Immature natural killer cell (primary cell): ENCODE measurements at places on chromosomes 2 and 18.

DNA sequence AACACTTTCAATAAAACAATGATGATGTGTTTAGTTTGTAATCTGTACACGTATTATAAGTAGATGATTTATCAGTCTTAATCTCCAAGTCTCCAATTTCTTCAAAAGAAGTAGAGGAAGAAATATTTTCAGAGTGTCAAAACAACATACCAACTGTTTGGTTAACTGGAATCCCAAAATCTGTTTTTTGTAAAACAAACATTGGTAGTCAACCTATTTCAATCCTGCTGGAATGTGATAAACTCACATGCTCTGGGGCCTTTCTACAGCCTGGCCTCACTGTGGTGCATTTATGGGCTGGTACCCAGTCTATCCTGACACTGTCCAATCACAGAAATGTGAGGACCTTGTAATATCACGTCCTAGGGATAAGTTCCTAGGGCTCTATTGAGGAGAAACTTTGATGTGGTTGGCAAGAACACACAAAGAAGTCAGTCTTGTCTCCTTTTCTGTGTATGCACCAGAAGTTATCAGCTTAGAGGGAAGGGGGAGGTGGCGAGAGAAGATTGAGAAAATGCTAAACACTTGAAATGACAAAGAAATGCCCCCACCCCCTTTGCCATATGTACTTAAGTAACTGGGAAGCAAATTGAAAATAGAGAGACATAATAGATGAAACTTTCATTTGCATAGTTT, 47.2 kb downstream of the PRKRA start:
- DNase-seq, result no peak

DNA sequence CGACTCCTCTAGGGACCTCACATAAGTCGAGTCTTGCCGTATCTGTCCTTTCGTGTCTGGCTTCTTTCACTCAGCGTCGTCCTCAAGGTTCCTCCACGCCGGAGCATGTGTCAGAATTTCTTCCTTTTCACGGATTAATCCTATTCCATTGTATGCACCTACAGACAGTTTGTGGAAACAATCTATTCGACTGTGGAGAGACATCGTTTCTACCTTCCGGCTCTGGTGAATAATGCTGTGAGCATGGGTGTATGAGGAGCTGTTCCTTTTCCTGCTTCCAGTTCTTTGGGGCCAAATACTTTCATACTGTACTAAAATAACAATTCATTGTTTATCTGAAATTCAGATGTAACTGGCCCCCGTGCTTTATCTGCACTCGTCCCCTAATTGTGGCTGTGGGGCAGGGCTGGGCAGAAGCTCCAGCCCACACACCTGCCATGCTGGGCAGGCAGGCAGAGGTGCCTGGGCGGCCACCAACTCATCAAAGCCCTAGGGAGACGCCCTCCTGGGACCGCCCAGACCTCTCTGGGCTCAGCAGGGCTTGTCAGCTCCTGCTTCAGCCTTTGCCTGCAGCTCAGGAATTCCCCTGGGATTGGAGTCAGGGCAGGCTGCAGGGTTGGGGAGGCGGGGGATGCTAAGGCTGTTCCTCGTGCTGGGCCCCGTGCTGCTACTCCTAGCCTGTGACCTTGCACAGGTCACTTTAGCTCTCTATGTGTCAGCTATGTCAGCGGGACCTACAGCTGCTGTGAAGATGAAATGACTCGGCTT, 14.5 kb downstream of the GPC1 start:
- DNase-seq, result no peak

- peak; percentile 2 for DNase-seq
Observed at GRCh38 chr2:170878505-170878904, 50.5 kb upstream of the GORASP2 start.

- no peak for DNase-seq
Observed at GRCh38 chr2:128726236-128726635, 407.6 kb upstream of the HS6ST1 start.

DNA sequence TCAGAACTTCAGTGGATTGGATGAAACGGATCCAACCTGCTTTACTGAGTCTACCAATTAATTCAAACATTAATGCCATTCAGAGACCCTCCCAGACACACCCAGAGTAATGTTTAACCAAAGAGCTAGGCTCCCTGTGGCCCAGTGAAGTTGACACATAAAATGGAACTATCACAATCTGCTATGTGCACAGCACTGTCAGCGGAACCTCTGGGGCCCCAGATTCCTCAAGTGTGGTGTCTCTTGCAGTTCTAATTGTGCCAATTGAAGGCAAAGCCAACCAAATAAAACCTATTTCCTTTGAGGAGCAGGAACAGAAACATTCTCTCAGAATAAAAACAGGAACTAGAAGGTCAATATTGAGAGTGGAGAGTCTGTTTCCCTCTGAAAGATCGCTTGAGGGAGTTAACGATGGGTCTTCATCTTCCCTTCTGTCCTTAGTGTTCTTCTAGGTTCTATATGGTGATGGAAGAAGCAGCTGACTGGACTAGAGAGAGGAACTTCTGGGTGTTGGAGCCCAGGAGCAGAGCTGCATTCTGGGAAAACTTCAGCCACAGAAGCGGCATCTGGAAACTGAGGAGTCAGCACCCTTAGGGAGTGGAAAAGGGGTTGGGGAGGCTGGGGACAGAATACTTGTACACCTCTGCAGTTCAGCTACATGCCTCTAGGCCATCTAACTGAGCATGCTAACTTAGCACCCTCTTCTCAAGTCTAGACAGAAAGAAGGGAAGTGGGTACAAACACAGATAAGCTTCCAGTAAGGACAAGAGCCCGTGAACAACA, 174.4 kb upstream of the FBXO11 start:
- no peak for DNase-seq

GRCh38 chr2:142594935-142595334, 282.5 kb upstream of the KYNU start:
- DNase-seq, result no peak

DNA sequence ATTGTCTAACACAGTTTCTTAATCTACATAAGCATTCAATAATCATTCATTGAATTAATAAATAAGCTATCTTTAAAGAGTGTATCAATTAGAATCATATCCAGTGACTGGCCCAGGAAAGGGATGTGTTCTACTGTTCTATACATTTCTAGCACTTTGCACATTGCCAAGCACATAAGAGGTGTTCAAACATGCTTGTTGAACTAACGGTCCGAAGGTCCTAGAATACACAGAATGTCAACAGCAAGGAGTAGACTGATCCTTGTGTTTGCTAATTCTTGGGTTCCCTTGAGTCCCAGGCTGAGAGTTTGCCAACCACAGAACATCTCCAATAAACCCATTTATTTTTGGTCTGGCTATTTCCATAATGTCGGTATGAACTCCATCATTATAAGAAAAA, 331.7 kb upstream of the DCC start:
- DNase-seq, result no peak

- DNase-seq, result no peak
Observed at GRCh38 chr2:164868563-164869419, 27.2 kb upstream of the COBLL1 start.

GRCh38 chr2:241730671-241731293, 3.6 kb upstream of the D2HGDH start:
- no peak for DNase-seq

GRCh38 chr2:49702740-49703139, 548.4 kb upstream of the FSHR start:
- no peak for DNase-seq

GRCh38 chr2:207144173-207144785, 21.5 kb downstream of the KLF7 start:
- DNase-seq, result no peak

GRCh38 chr2:45361666-45362065, 249.4 kb downstream of the SRBD1 start:
- DNase-seq, result no peak

DNA sequence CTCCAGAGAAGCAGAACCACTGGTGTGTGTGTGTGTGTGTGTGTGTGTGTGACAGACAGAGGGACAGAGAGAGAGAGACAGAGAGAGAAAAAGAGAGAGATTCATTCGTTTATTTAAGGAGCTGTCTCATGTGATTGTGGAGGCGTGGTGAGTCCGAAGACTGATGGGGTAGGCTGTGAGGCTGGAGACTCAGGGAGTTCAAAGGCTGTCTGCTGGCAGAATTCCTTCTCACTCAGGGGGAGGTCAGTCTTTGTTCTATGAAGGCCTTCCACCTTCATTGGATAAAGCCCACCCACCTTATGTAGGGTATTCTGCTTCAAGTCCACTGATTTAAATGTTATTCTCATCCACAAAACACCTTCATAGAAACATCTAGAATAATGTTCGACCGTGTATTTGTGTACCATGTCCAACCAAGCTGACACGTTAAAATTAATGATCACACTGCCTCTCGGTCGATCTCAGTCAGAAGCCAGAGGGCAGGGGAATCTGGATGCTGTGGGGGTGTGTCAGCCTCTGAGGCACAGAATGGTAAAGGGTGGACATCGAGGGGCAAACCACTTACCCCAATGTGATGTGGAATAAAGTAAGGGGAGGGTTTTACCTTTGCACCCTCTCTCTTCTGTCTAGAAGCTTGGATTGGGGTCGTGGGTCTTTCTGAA, 275.6 kb downstream of the SLC4A3 start:
- no peak for DNase-seq

GRCh38 chr2:102672107-102672776, 52.9 kb downstream of the SLC9A2 start:
- no peak for DNase-seq

- DNase-seq, result no peak
Observed at GRCh38 chr18:50654658-50655550, 95.0 kb downstream of the MAPK4 start.

DNA sequence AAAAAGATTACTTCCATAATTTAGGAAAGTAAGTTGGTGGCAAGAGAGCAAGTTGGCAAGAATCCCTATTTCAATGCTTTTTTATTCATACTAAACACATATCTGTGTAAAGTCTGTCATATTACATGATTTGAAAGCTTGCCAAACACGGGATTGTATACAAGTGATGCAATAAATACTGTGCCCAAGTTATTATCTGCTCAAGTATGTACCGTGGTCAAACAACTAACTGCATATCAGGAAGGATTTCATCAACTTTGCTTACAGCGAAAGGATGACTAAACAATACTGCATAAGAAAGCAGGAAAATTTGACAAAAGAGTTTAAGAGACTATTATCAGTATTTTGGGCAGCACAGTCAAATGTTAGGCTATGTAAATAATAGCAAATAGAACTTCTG, 69.6 kb upstream of the SCN1A start:
- no peak for DNase-seq

- no peak for DNase-seq
Observed at GRCh38 chr2:109264595-109265328, 135.8 kb downstream of the SH3RF3 start.

- no peak for DNase-seq
Observed at GRCh38 chr2:32752205-32752604, 124.4 kb downstream of the TTC27 start.

DNA sequence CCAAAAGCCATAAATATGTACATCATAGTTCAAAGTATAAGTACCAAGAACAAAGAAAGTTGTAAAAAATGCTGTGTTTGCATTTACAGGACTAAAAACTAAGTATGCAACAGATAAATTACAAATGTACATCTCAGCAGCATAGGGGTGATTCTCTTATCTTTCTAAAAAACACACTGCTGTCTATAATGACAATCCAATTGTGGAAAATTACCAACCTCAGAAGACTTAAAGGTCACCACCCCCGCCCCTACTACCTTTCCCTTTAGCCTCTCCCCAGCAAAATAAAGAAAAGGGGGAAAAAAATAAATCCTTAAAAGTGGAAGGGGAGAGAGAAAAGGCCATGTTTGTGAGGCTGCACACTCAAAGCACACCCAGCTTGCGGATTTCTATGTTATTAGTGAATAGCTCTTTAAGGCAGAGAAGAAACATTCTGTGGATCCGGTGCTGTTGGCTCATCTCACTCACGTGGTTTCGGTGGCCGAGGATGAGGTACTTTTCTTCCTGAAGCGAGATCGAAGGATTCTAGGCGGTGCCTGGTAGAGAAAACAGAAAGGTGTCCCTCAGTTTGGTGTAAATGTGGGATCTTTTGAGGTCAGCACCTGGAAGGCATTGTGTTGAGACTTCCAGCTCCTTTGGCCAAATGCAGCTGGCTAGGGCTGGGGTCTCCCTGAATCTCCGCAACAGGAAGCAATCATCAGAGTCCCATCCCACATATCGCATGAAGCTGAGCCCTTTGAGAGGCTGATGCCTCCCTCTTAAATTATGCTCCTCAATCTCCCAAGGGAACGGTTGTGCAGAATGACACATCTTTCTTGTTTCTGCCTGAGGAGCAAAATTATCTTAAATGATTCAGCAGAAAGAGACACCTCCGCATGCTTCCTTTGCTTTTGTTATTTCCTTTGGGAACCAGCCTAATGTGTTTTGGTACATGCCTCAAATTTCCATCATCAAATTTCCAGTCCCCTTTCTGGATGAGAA, 17.6 kb downstream of the MRPL35 start:
- no peak for DNase-seq

DNA sequence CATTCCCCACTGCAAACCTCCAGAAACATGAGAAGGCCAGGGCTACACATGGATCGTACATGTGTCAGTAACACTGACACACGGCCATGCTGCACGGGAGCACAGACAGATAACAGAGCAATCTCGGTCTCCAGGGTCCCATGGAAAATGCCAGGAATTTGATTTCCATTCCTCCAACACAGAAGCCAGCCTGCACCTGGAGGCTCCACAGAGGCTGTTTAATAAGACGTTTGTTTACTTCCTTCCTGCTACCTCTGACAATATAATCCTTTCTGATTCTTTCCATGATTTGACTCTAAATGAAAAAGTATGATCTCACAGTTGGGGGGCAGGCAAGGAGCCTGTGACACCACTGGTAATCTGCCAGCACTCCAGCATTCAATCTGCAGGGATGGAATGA, 210.9 kb upstream of the DDX18 start:
- no peak for DNase-seq

DNA sequence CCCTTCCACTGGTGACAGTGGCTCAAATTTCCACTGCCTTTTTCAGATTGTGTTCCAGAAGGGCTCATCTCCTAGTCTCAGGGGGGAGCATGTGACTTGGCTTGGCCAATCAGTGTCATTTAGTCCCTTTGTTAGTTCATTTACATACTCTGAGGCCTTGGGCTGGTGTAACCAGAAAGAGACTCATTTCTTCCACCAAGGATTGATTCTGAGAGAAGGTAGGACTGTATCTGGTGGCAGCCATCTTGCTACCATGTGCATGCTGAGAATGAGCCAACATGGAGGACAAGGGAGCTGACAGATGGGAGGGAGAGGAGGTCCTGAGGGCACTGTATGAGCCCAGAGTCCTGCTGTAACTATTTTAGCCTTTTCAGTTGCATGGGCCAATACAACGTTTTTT, 191.7 kb downstream of the THSD7B start:
- no peak for DNase-seq

GRCh38 chr2:61888267-61889055, at the start of gene CCT4:
Gene CCT4, minus strand, starts transcription at chr2:61888656. Its CDS starts 149 bp downstream, at chr2:61888507.
- DNase-seq, result peak; percentile 96

GRCh38 chr2:96926791-96927190, 56.9 kb upstream of the SEMA4C start:
- DNase-seq, result no peak

DNA sequence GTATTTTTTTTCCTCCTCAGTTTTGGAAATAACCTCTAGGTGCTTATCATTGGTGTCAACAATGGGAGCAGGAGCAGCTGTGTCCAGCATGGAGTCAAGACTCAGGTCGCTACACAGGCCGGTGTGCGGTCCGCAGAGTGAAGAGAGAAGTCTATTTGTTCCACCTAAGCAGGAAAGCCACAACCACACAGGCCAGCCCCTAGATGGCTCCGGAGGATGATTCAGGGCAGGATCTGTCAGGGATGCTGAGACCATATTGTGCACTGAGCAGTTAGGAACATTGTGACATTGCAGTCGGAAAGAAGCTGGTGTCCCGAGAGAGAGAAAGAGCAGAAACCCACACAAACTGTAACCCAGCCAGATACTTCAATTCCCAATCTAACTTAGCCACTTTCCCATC, 136.9 kb downstream of the GAREM1 start:
- DNase-seq, result no peak
